ENCODE measurements at places on chromosomes 7 and 10.

DNA sequence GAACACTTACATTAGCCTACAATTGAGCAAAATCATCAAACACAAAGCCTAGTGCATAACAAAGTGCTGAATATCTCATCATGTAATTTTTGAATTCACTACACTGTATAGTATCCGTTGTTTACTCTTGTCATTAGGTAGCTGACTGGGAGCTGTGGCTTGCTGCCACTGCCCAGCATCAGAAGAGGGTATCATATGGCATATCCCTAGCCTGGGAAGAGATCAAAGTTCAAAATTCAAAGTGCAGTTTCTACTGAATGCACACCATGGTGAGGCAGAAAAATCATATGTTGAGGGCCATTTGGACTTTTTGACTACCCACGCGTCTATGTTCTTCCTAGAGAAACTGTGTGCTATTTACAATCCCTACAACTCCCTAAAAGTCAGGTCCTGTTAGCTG lies 7.5 kb upstream of the ZC3HAV1 start:
- no peak for DNase-seq

DNA sequence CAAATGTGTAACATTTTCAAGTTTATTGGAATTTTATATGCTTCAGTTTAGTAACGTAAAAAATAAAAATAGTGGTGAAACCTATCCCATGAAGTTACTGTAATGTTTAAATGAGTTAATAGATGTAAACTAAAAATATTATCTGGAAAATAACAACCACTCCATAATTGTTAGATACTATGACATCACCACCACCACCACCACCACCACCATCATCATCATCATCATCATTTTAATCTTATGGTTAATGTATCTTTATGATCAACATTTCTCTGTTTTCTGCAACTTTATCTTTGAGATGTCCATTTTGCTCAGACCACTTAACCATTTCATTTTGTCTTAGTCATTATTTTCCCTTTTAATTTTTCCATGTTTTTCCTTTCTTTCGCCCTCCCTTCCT lies 23.4 kb upstream of the CACNA2D1 start:
- no peak for DNase-seq

DNA sequence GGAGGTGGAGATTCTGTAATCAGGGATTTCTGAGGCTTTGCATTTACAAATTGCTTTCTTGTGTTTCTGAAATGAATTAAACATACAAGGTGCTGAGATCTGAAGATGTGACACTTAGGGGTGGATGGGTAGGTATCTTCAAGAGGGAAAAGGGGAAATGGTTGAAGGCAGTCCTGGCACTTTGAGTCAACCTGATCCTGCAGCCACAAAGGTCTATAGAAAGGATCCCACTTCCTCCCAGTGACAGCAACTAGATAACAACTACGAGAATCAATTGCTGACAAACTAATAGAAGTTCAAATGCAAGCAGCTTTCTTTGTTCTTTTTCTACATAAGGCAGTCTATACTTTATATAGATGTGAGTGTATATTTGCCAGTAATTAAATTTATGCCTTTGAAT lies 553.3 kb downstream of the MDFIC start:
- DNase-seq, result no peak

GRCh38 chr10:123583639-123584418 lies 82.3 kb upstream of the GPR26 start:
- DNase-seq, result no peak

- no peak for DNase-seq
Measured at GRCh38 chr7:22420973-22421635, 64.2 kb upstream of the RAPGEF5 start.

DNA sequence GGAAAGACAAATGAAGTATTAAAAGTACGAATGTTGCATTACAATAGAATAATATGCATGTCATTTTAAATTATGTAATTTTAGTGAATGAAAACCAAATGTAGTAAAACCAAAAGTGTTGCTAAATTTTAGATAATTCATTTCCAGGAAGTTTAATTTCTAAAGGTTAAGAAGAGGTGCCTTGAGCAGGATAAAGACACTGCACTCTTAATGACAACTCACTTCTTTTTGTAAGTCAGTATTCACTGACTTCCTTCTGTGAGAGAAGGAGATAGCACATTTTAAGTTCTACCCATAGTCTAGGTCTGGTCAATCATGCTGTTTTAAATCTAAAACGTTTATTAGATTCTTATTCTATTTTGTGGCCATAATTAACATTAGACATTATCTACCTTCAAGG lies 160.2 kb downstream of the CRPPA start:
- no peak for DNase-seq

GRCh38 chr7:128731184-128731583 lies 8.0 kb upstream of the CALU start:
- no peak for DNase-seq

- DNase-seq, result no peak
Measured at GRCh38 chr10:58140691-58141347, 126.9 kb downstream of the IPMK start.

DNA sequence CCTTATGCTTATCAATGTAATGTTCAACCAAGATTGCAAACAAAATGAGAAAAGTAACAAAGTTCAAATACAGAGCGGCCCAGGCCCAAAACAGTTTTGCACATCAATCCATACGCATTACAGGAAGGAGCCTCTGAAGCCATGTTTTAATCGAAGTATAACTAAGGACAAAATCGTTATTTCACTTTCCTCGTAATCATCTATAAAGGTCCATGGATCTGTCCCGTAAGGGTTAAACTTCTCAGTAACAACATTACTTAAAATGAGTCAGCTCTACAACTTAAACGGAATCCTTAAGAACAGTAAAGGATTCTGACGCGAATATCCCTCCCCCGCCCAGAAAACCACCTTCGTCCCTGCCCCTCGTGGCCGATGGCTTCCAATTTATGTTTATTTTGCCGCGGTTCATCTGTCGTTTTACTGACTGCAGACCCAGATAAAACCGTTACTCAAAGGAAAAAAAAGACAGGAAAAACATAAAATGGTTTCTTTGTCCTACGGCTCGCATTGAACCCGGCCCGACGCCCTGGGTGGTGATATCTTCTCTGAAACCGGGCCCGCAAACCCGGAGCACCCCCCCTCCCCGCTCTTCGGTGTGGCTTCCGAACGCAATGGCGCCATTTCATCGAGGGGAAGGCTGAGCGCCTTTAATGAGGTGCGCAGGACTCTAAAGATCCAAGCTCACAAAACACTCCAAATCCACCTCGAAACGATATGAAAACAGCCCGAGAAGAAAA lies 1.1 kb downstream of the HNRNPA2B1 start:
- peak; percentile 65 for DNase-seq

GRCh38 chr7:33589911-33590310 lies 315.4 kb upstream of the BMPER start:
- DNase-seq, result no peak

DNA sequence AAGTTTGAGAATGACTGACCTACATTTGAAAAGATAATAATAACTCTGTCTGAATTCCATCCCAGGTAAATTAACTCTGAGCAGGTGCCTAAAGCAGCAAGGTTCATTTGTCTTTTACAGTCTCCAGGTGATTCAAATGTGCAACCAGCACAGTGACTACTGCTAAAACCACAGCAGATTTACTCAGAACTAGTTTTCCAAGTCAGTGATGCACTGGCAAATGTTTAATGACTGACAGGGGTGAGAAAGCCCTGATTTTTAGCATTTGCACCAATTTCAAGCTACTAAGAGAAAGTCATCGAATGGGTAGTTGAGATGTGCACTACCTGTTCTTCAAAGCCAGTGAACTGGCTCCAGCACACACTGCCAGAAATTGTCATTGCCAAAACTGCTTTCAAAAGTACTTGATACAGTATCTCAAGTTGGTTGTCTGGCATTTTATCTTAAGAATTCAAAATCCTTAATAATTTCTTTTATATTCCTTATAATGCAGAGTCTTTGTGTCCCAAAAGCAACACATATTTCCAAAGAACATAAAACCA lies 60.3 kb downstream of the ATOH7 start:
- DNase-seq, result no peak

DNA sequence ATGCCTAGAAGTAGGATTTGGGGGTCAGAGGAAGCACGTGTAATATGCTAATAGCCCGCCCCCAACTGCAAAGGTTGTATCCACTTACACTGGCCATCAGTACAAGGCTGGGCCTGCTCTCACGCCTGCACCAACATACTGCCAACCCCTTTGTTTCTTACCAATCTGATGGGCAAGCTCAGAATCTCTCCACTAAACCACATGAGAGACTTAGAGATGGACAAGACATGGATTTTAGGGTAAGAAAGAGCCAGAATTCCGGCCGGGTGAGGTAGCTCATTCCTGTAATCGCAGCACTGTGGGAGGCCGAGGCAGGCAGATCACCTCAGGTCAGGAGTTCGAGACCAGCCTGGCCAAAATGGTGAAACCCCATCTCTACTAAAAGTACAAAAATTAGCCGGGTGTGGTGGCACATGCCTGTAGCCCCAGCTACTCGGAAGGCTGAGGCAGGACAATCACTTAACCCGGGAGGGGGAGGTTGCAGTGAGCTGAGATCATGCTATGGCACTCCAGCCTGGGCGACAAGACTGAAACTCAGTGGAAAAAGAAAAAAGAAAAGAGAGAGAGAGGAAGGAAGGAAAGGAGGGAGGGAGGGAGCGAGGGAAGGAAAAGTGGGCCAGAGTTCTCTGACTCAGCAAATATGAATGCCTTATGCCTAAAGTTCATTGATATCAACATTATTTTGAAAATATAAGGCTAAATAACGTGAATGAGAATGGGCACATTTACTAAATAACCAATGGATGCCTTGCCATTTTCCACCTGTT lies 162.2 kb downstream of the SLIT1 start:
- DNase-seq, result no peak

GRCh38 chr7:113424185-113424817 lies 305.9 kb upstream of the SMIM30 start:
- DNase-seq, result no peak

DNA sequence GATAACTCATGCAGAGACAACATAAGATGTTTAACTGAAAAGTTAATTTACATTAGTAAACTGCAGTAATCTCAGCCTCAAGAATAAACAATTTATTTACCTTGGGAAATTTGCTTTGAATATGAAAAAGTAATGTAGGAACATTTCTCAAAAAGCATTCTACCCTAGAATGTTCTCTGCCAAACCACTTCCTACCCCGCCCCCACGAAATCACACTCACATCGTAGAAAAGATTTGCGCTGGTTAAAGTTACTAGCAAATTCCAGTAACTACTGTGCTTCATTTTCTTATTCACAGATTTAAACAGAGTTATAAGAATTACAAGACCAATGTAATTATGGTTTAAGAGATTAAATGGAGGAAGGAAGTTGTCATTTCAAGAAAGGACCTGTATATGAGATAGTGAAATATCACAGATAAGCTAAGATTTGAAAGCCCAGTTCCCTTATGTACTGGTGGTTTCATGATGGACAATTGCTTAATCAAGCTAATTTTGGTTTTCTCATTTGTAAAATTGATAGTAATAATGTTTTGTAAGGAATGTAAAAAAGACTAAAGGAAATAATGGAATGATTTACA lies 175.4 kb downstream of the GNAI1 start:
- no peak for DNase-seq

DNA sequence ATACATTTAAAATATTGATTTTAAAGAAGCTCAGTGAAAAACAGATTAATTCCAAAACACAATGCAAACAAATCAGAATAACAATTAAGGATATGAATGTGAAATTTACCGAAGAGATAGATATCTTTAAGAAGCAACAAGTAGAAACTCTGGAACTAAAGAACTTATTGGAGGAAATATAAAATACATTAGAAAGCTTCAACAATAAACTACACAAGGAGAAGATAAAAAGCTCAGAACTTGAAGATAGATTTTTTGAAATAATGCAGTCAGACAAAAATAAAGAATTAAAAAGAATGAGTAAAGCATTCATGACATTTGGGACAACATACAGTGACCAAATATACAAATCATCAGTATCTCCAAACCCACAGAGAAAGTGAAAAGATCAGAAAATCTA lies 43.2 kb downstream of the HIBADH start:
- DNase-seq, result no peak

Measured in activated CD8-positive, alpha-beta memory T cell treated with anti-CD3 and anti-CD28 coated beads, Interleukin-2, amount 50 U/mL, for 4 hours (primary cell).